ENCODE measurements at places on chromosomes 2 and 18.

DNA sequence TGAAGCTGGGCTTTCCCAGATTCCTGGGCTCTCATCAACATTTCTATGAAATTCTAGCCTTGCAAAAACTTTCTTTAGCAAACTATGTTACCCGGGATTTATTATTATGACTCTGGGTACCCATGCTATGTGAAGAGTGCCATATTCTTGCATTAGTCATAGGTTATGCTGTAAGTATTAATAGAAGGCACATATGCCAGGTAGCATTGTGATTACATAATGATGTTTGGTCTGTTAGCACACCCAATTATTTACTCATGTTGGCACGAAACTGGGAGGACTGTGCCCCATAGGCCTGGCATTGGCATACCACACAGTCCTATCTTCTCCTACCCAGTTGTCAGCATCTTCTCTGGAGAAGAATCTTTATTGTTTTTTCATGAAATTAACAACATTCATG, 171.0 kb downstream of the SLC4A3 start:
- no peak for DNase-seq

DNA sequence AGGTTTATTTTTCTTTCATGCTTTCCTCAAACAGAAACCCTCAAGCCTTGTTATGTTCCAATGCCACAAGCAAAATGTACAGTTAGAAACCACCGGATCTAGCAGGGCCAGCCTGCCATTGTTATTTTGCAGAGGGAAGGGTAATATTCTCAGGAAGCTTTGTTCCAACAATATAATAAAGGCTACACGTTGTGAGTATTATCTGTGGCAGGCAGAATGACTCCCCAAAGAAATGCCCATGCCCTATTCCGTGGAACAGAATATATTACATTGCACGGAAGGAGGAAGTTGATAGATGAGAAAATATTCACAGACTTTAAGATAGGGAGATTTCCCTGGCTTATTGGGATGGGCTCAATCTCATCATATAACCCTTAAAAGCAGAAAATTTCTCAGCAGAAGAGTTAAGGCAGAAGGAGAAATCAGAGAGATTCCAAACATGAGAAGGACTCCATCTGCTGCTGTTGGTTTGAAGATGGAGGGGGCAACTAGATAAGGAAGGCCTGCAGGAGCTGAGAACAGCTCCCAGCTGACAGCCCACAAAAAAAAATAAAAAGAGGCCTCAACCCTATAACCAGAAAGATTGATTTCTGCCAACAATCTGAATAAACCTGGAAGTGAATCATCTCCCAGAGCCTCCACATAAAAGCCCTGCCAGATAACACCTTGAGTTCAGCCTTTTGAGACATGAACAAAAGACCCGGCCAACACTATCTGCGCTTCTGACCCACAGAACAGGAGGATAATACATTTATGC, 466.6 kb downstream of the LPIN1 start:
- no peak for DNase-seq

DNA sequence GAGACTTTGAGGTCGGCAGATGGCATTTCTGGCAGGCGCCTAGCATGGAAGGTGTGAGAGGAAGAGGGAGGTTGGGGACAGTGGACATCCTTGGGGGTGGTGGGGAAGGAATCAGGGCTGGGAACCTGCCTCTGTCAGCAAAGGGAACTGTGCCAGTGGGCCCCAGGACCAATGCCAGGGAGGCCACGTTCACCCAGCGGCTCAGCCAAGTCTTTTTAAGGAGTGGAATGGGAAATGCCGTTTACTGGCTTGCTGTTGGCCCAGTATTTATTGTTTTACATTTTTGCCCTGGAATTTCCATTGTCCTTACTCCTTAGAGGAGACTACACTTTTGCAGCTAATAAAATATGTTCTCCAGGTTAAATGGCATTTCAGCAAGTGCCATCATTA, 135.2 kb downstream of the MCFD2 start:
- no peak for DNase-seq

- DNase-seq: no peak
Observed at GRCh38 chr2:218644721-218645120, 14.7 kb downstream of the ZNF142 start.

- no peak for DNase-seq
Observed at GRCh38 chr2:96691022-96691612, 48.6 kb downstream of the FER1L5 start.

- DNase-seq: no peak
Observed at GRCh38 chr2:202361108-202361507, 15.0 kb upstream of the BMPR2 start.

- DNase-seq: no peak
Observed at GRCh38 chr2:206452242-206452641, 8.9 kb downstream of the ADAM23 start.

GRCh38 chr2:5995832-5996231, 303.6 kb downstream of the SOX11 start:
- DNase-seq: no peak

DNA sequence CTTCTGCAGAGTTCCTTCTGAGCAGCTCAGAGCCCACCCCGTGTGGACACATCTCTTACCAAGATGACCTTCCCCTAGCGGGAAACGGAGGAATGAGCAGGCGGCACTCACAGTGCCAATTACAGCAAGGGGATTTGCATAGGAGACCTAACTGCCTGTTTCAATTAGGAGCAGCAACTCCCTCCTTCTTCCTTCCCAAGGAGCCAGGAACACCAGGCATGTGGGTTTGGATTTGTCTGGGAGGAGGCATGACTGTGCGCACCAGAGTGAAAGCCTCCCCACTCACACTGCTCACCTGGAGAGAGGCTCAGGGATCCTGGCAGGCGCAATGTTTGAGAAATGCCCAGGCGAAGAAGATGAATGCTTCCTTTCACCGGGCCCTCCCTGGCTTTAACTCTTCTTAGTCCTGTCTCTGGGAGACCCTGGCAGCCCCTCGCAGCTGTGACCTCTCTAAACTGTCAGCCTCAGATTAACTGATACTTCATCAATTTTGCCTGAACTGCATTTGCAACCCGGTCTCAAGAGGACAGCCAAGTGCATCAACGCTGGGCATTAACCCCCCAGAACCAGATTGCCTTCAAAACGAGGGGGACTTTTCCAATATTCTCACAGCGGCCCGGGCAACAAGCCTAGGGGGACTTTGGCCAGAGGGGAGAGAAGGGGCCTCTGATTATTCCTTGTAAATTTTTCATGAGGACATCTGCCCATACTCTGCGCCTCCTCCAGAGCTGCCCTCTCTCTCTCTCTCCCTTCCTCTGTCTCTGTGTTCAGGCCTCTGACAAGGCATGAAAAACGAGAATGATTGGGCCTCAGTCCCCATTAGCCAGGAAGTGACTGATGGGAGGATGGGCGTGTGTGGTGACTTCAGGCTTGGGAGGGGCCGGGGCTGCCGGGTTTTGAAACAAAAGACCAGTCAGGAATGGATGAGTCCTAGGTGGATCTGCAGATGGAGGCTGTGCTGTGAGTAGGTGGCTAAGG, 93.8 kb downstream of the CMPK2 start:
- DNase-seq: no peak

DNA sequence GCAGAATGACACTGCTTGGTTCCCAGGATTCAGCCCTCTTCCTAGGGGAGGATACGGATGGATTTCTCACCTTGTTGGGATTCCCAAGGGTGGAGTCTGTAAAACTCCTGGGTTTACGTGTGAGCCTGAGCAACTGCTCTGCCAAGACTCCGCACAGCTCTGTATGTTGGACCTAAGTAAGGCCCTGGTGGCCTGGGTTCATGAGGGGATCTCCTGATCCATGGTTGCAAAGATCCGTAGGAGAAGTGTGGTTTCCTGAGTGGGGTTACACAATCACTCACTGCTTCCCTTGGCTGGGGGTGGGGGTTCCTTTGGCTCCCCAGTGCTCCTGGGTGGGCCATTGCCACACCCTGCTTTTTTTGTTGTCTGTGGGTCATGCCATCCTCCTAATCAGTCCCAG, 37.7 kb downstream of the ANKRD12 start:
- DNase-seq: no peak

DNA sequence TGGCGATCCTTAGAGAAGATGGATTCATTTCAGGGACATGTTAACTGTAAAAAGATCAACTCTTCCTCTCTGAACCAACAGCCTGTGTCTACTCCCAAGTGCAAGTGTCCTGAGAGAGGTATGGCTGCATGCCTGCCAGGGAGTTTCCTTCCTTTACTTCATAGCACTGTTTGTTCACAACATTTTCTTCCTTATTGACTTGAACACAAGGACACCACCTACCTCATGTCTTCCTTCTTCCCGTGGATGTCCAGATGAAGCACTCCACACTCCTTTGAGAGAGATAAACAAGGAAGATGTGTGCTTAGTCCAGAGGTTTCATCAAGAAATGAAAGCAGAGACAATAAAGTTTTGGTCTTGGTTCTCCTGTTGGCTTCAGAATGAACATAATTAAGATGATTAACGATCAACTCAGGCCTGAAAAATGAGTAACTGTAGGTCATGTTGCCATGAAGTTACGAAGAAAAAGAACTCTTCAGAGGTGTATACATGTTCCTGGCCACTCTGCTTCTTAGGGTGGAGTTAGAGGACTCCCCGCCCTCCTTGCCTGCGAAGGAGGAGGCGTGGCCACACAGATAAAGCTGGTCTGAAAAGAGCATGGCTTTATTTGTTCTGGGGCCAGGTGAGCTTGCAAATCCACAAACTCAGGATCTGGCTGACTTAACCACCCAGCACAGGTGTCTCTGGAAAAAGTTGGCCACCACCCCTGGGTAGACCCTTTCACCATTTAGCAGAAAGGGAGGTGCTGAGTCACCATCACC, 155.0 kb upstream of the KCTD1 start:
- DNase-seq: no peak

GRCh38 chr2:143524119-143524553, 394.9 kb downstream of the ARHGAP15 start:
- DNase-seq: no peak

DNA sequence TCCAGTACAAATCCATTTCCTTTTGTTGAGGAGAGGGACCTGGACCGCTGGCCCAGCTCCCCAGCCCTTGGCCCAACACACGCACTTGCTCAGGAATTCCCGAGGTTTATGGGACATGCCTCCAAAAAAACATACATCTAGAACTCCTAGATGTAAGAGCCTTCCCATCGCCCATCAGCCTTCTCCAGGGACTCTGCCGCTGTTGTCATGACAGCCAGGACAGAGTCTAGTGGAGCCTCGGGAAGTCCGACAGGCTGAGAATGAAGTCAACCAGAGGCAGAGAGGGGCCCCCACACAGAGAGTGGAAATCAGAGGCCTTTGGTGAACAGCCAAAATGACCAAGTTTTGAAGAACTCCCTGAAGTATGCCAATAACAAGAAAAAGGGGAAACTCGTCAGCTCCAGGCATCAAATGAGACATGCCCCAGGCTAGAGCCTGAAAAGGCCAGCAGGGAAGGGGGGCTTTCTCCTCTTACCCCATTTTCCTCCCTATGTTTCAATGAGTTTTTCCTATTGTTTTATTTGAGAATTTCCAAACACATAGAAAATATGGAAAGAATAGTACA, 43.2 kb upstream of the CAB39 start:
- DNase-seq: no peak
